ENCODE measurements at places on chromosomes 6 and 20. TPM values are rescaled to one million over a fixed set of nuclear protein-coding genes. Genes with fewer than 3 reads are reported as not detected.

GRCh38 chr6:10409233-10409721 lies 5.6 kb downstream of the TFAP2A start:
- no peak for DNase-seq

DNA sequence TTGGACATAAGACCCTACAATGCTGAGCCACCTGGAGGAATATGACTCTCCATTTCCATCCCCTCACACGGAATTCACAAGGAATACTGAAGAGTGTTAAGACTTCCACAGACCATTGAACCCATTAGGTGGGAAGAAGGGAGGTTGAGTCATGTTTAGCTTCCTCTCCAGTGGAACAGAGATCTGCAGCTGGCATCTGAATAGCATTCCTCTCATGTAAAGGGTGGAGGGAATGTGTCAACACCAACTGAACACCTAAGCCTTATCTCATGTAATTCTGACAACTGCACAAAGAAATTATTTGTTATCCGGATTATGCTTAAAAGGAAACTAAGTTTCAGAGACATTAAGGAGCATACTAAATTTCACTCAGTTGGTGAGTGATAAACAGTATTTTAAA lies 705.9 kb downstream of the MAFB start:
- DNase-seq, result no peak

- no peak for DNase-seq
These were observed 620.5 kb upstream of the CITED2 start for GRCh38 chr6:139994998-139995397.

GRCh38 chr6:41008011-41008410 lies 31.0 kb downstream of the UNC5CL start:
- no peak for DNase-seq

GRCh38 chr20:7378864-7379605 lies 561.2 kb downstream of the HAO1 start:
- no peak for DNase-seq

DNA sequence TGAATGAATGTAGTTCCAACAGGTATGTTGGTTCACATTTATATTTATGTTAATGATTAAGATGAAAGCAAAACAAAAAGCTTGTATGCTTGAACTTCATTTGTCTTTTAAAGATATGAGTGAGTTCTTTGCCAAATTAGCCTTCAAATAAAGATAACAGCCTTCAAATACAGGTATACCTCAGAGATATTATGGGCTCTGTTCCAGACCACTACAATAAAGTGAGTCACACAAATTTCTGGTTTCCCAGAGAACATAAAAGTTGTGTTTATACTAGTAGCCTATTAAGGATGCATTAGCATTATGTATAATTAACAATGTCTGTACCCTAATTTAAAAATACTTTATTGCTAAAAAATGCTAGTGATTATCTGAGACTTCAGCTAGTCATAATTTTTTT lies 245.3 kb upstream of the MAN1A1 start:
- no peak for DNase-seq

The RNF39 gene
- total RNA-seq, result 1.6 TPM

The ID1 gene
- total RNA-seq, result 179 TPM

The FAM83D gene
- 25.5 TPM for total RNA-seq

The SIM1 gene
- total RNA-seq, result not detected

The GMPR gene
- 4.7 TPM for total RNA-seq
